ENCODE measurements at places on chromosomes 7 and 10.

- DNase-seq = no peak
Measured at GRCh38 chr10:103180491-103180890, 12.6 kb downstream of the NT5C2 start.

DNA sequence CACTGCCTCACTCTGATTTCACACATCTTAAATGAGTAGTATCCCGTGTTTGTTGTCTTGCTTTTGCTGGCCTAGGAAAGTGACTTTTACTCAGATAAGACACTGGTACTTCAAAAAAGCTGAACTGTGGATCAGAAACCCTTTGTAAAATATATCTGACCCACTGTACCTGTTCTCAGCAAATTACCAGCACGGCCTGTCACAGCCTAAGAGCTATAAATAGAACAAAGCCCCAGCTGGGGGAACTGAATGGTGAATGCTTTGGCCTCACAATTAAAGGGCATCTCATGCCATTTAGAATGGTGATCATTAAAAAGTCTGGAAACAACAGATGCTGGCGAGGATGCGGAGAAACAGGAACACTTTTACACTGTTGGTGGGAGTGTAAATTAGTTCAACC, 76.1 kb downstream of the CREB3L2 start:
- DNase-seq = no peak

DNA sequence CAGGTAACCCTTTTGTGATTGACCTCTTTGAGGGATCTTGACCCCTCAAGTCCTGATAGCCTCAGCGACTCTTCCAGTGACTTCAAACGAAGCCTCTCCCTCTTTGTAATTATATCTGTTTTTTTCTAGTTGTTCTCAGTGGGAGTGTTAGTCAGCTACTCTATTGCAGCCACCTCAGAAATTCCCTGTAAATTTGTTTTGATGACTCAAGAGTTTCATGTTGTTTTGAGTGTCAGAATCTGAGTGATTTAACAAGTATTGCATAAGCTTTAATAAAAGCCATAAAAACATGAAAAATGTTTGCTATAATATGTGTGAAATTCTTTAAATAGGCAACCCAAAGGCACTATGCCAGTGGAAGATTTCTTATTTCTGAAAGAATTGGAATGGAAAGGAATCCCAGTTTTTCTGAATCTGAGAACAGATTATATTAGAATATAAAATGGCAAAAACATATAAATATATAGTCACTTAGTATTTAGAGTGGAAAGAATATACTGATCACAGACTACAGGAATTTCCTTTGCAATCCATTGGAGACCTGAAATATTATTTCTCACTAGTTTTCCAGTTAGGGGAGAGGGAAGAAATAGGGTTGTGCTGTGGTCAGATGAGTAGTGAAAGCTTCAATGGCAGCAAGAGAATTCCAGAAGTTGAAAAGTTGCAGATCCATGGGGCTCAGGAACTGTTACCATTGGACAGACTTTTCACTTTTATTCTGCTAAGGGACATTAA, 94.4 kb upstream of the SEMA3C start:
- no peak for DNase-seq

GRCh38 chr10:8835453-8836167, 781.1 kb downstream of the GATA3 start:
- no peak for DNase-seq

DNA sequence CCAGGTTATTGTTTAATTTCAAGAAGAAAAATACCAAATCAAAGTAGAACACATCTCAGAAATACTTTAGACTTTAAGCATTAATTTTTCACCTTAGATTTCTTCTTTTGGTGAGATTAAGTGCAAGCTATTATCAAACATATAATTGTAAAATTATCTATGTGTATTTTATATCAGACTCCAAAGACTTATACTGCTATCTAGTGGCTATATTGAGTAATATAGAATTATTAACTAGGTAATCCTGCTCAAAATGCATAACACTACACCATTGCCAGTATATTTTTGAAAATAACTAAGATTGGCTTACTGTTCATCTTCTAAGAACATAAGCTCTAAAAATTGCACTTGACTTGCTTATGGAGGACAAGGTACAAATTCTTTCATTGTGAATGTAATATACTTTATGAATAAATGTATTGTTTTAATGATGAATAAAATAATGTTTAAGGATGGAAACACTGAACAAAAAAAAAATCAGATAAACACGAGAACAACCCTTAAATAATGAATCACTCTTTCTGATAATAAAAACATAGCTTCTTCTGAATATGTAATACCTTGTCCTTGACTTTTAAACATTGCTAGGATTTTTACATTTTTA, 86.7 kb upstream of the GNAI1 start:
- no peak for DNase-seq

- DNase-seq = no peak
Measured at GRCh38 chr10:31426401-31426800, 107.4 kb downstream of the ZEB1 start.

DNA sequence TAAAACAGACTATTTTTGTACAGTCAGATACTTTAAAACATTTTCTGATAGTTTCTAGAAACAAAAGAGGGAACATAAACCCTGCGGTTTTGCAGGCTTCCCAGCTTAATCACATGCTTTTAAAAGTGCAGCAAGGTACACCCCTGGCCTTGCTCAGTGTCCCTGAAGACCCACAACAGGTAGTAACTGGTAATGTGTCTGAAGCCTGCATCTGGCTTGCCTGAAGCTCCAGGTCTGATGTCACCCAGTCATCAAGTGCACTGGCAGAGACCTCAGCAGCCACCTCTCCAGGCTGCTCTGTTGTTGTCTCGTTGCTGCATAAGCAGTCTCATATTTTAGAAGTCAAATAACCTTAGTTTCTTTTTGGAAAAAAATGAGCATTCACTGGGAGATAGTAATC, 376.1 kb upstream of the MTPN start:
- DNase-seq = no peak

DNA sequence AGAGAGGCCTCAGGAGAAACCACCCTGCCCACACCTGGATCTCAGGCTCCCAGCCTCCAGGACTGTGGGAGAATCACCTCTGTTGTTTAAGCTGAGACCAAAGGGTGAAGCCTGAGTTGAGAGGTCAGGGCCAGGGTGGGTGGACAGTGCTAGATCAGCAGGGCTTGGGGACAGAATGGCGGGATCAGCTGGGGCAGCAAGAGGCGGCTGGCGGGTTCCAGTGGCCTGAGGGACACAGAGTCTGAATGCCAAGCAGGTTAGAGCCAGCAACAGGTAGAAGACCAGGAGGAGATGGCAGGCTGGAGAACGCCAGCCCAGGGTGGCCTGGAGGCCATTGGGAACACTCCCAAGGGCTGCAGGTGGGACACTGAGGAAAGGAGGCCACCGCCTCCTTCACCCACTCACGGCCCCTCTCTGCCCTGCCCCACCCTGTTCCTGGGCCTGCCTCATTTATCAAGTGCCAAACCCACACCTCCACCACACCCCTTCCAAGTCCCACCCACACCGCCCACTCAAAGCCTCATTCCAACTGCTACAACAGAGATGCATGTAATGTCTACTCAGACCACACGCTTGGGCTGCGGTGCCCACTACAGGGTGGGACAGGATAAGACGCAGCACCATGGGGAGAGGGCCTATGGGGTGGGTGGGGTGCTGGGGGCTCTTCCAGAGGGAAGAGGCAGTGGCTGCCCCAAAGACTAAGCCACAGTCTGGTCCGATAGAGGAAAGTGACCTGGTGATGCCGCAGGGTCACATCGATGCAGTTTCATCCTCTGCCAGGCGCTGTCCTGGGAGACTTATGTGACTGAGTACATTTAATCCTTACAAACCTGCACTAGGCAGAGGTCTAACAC, 173.9 kb downstream of the TNS3 start:
- no peak for DNase-seq

DNA sequence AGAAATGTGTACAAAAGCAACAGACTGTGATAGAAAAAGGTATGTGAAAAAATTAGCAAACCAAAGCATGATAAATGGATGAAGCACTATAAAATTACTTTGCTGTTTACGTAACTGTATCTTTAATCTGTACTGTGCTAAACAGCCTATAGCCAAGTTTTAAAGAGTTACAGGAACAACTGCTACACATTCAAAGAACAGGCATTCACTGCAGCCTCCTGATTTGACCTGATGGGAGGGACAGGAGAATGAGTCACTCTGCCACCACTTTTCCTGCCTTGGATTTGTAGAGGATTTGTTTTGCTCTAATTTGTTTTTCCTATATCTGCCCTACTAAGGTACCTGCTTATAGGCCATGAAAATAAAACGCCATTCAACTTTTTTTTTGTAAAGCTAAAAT, 116.1 kb downstream of the FANK1 start:
- DNase-seq = no peak

DNA sequence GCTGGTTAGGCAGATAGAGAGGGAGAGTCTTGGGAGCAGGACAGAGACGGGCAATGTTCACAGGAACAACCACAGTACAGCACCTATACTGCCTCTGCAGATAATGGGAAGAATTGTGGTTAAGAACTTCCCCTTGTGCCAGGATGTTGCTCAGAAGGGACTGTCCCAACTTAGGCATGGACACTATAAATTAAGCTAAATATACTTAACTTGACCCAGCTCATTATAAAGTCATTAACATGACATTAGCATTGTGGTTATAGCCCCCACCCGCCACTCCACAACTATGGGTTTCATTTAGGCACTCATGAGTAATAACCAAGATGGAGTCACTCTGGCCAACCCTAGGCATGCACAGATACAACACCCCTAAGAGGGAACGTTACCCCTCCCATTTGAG, 310.9 kb upstream of the NRG3 start:
- DNase-seq = no peak

DNA sequence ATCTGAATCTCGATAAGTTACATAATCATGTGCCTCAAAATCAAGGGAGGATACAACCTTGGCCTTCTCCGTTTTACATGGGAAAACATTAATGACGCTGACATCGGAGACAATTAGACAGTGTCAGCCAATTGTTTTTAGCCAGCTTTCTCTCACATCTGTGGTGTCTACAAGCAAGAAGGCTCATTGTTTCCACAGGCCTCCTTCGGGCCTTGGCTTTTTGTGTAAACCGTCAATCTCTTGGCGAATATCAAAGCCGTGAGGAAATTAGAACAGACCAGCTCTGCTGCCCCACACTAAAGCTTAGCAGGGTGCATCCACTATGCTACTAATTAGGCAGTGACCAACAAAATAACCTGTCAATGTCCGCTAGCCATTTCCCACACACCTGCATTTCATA, 43.2 kb downstream of the VAX1 start:
- no peak for DNase-seq

DNA sequence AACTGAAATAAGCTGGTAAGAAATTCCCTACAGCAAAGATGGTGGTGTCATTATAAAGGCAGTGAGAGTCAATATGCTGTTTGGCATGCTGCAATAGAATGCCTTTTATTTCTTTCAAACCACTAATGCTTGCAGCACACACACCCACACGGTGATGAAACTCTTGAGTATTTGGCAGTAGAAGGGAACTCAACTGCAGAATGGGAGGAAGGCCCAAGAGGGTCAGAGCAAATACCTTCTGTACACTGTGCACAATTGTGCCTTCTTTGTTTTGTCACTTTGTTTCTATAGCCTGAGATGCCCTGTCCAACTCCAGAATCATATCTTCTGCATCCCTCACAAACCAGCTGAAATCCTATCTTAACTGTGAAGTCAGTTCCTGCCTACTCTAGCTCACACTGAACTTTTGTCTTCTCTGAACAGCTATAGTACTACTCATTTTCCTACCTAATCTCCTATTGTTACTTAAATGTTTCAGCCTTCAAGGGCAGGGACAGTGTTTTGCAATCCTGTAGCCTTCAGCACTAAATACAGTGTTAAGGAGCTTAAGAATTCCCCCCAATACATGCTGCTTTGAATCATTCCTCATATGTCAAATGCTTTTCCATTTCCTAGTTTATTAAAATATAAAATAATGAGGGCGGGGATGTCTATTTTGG, 22.2 kb downstream of the MMS19 start:
- no peak for DNase-seq

DNA sequence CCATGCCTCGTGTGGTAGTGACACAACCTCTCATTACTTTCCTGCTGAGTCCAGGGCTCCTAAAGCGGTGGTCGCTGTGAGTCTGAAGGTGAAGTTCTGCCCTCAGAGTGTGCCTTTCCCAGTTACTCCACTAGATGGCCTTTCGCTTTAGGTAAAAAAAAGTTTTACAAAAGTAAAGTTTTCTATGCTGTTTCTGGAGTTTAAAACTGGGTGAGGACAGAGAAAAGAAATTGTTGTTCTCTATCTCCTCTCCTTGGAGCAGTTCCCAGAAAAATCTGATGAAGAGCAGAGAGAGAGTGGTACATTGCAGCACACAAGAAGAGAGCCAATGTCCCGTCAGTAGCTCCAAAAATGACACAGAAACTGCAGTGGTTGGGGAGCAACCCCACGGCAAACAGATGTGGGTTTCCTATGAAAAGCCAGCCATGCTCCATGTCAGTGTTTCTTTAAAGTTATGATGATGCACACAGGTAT, 257.1 kb downstream of the GLI3 start:
- no peak for DNase-seq

GRCh38 chr7:32403463-32404229, 86.5 kb downstream of the LSM5 start:
- DNase-seq = no peak

GRCh38 chr10:52757773-52758172, 14.8 kb downstream of the MBL2 start:
- DNase-seq = no peak

DNA sequence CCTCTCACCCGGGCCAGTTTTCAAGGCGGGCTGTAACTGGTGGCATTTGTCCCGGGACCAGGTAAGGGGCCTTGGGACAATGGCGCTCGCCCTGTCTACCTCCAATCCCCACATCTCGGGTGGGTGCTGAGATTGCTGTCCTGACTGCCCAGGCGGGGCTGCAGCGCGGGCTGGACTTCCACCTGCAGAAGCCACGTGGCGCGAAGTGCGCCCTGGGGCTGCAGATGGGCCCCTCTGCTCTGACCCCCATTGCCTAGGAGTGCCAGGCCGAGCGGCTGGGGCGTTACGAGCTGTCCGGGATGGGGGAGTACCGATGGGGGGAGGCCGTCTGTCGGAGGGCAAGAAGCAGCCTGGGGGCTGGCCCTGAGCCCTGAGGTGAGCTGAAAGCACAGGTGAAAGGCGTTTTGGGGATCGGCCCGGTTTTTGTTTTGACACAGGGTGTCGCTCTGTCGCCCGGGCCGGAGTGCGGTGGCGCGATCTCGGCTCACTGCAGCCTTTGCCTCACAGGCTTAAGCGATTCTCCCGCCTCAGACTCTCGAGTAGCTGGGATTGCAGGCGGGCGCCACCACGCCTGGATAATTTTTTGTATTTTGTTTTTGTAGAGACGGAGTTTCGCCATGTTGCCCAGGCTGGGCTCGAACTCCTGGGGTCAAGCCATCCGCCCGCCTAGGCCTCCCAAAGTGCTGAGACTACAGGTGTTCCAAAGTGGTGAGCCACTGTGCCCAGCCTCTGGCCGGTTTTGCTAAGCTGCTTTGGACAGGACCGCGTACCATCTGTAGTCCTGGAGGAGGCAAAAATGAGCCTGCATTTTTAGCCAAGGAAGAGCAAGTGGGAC, at the start of gene SFXN2:
TSS of gene SFXN2 (plus strand) at position 16 of the 835 bp plus-strand sequence. CDS start 12,001 bp downstream, outside the sequence.
- no peak for DNase-seq

Data from frontal cortex (tissue), 4 donors.